ENCODE measurements at places on chromosomes 1 and 21.

- DNase-seq, result no peak
These were observed 70.0 kb upstream of the NFIA start for GRCh38 chr1:61012341-61012761.

DNA sequence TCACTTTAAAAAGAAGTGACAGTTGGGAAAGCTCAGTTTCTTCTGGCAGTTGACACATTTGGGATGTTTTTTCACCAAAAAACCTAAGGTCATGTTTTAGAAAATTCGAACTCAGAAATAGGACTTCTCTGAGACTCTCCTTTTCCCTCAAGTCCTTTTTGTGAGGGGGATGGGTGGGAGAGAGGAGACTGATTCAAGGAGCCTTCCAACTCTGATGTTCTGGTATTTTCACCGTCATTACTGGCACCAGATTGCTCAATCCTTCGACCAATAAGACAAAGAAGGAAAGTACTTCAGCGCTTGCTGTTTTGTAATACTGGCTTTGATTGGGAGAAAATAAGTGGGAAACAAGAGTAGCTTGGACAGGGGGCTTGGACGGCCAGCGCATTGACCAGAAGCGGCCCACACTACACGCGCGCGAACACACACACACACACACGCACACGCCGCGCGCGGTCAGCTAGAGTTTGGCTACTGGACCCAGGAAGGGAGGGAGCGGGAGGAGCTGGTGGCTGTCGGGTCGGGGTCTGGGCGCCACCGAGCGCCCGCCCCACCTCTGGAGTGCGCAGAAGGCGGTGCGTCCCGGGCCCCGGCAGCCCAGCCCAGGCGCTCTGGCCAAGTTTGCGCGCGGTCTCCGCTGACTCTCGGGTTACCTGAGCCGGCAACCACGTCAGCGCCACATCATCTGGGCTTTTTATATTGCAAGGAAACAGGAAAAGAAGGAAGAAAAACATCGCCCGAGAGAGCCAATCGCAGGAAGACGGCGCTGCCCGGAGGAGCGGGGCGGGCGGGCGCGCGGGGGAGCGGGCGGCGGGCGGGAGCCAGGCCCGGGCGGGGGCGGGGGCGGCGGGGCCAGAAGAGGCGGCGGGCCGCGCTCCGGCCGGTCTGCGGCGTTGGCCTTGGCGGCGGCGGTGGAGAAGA is at the start of gene KCNK1:
Gene KCNK1, plus strand, starts transcription at position 855 of the 921 bp plus-strand sequence. Its CDS starts 66 bp downstream, at position 921.
- peak; percentile 72 for DNase-seq

- DNase-seq, result no peak
These were observed 99.6 kb downstream of the CYYR1 start for GRCh38 chr21:26473471-26473870.

DNA sequence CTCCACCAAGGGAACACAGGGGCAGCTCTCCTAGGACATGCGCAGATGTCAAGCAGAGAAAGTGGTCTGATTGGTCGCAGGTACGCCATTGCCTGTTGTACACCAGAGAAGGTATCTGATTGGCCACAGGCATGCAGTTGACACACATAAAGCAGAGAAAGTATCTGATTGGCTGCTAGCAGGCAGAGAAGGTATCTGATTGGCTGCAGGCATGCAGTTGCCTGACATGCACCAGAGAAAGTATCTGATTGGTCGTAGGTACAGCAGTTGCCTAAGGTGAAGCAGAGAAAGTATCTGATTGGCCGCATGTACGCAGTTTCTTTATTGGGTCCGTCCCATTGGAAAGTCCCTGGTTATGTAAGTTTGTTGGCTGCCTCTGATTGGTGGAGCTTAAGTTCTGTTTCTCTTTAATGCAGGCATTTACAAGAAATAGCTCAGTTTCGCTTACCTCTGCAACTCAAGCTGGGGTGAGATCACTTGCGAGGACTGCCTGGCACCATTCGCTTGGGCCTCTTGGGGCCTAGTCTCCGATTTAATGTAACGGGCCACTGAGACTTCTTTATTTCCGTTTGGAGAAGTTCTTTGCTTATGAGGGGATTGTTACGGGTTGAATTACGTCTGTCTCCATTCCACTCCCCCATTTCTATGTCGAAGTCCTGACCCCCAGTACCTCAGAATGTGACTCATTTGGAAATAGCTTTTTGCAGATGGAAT is 74.2 kb downstream of the SIK1 start:
- DNase-seq, result no peak

GRCh38 chr1:8460132-8460544 is 142.2 kb downstream of the SLC45A1 start:
- no peak for DNase-seq

GRCh38 chr1:151807131-151807530 is 1.9 kb upstream of the LINGO4 start:
- no peak for DNase-seq

DNA sequence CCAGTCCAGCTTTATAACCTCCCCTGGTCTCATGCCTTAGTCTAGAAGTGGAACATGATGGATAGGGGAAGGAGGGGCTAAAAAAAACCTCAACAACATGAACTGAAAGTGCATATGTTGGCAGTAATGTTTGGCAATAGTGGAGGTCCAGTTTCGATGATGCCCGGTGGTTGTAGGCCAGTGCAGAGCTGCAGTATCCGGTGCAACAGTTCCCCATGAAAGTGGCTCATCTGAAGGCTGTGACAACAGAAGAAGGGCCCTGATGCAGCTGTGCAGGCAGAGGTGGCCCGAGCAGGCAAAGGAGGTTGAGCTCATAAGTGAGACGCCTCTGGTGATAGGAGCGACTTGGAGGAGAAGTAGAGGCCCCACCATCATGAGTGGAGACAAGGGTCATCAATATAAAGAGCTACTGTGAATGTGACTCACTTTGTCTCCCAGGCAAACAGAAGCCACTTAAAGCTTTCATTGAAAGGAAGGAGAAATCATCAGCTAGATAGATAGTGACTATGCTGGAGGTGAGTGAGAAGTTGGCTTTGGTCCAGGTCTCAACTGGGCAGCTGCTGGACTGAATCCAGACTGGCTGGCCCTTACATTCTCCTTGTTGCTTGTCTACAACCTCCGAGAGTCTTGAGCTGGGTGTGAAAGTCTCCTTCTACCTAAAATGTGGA is 10.2 kb upstream of the CREG1 start:
- no peak for DNase-seq

DNA sequence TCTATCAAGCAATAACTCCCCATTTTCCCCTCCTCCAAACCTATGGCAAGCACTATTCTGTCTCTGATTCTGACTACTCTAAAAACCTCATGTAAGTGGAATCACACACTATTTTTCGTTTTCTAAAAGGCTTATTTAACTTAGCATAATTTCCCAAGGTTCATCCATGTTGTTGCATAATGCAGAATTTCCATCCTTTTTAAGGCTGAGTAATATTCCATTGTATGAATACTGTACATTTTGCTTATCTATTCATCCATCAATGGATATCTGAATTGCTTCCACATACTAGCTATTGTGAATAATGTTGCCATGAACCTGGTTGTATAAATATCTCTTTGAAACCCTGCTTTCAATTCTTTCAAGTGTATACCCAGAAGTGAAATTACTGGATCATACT is 48.2 kb downstream of the TUT4 start:
- no peak for DNase-seq

- DNase-seq, result no peak
These were observed 59.2 kb upstream of the IVNS1ABP start for GRCh38 chr1:185376288-185376687.

GRCh38 chr1:113756461-113756860 is 2.8 kb downstream of the PHTF1 start:
- no peak for DNase-seq

- DNase-seq, result no peak
These were observed 43.9 kb upstream of the C1orf174 start for GRCh38 chr1:3943806-3944577.

DNA sequence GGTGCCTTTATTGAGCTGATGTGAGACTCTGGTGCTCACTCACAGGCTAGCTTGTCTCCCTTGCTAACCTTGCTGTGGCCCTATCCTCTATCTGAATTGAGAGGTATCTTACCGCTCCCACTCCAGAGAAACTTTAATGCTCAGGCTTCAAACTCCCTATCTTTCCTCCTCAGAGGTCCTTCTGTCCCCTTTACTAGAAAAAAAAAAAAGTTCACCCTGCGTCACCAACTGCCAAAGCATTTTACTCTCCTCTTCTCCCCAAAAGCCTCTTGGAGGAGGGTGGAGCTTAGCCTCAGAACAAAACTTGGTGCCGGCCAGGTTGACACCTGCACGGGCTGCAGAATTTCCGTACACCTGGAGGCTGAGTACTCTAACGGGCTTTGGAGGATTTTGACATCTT is 55.1 kb downstream of the ATP2B4 start:
- DNase-seq, result no peak

- peak; percentile 12 for DNase-seq
These were observed 62.3 kb upstream of the ADARB1 start for GRCh38 chr21:45011911-45012661.

GRCh38 chr1:49046305-49046704 is 269.6 kb upstream of the BEND5 start:
- DNase-seq, result no peak

Measured in right lobe of liver (tissue), 6 donors.